ENCODE measurements at places on chromosomes 3 and 15. TPM values are rescaled to one million over a fixed set of nuclear protein-coding genes. Genes with fewer than 3 reads are reported as not detected.

Gene CLDN18
- not detected for total RNA-seq

Gene ATP11B
- total RNA-seq: 15.1 TPM

Gene RPP14
- 10.2 TPM for total RNA-seq

Gene GP5
- not detected for total RNA-seq
